ENCODE measurements at places on chromosomes 2 and 18. TPM values are rescaled to one million over a fixed set of nuclear protein-coding genes. Genes with fewer than 3 reads are reported as not detected.

Gene CLEC4F
- total RNA-seq, result 0.13 TPM

Gene TEX261
- total RNA-seq, result 46.1 TPM

Gene GPBAR1
- total RNA-seq, result 1.2 TPM

Gene DES
- total RNA-seq, result 21,230 TPM

Gene SCTR
- total RNA-seq, result 0.59 TPM

DNA sequence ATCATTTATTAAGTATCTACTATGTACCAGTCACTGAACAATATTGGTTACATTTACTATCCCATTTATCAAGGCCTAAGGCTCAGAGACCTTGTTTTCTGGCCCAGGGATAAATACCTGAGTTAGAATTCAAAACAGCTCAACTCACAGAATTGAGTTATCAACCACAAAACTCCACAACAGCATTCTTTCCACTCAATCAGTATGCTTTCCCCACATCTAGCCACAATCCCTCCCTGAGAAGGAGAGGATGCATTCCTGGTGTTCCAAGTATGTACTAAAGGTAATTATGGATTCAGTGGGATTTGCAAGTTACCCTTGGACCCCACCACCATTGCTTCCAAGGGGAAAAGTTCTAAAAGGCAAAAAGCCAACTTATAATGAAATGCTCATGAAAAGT lies 104.2 kb upstream of the PID1 start:
- DNase-seq, result no peak

DNA sequence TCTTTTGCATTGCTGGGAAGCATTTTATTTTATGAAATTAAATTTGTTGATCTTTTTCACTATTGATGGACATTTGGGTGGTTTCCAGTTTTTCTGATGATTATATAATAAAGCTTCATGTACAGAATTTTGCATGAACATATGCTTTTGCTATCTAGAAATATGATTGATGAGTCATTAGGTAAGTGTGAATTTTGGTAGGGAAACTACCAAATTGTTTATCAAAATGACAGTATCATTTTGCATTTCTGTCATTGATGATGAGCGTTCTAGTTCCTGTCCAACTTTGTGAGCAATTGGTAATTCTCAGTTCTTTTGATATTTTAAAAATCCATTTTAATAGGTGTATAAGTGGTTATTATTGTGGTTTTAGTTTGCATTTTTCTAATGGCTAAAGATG lies 67.7 kb downstream of the TAF4B start:
- DNase-seq, result no peak

Data from cardiac septum (tissue), 1 donor.